ENCODE measurements at places on chromosomes 11 and 22. TPM values are rescaled to one million over a fixed set of nuclear protein-coding genes. Genes with fewer than 3 reads are reported as not detected.

- no peaks in the 10 kb centered on the region for H3K36me3 ChIP-seq
- no peak for DNase-seq
- no peak overlapping the region for H3K4me3 ChIP-seq
- no peaks in the 10 kb centered on the region for H3K27me3 ChIP-seq
- H3K27ac ChIP-seq = no peak overlapping the region
These were observed 16.8 kb downstream of the SCN4B start for GRCh38 chr11:118135796-118136165.

Gene PKNOX2
- total RNA-seq = 5.5 TPM

GRCh38 chr11:17767301-17767885 lies 32.8 kb downstream of the KCNC1 start:
- no peak overlapping the region for H3K4me3 ChIP-seq
- H3K36me3 ChIP-seq = no peaks in the 10 kb centered on the region
- no peak for DNase-seq
- no peaks in the 10 kb centered on the region for H3K4me1 ChIP-seq
- H3K27me3 ChIP-seq = no peaks in the 10 kb centered on the region

Gene CTTN
- total RNA-seq = 354 TPM

GRCh38 chr11:93498641-93499040 lies 44.5 kb downstream of the SMCO4 start:
- no peak overlapping the region for H3K4me3 ChIP-seq
- H3K36me3 ChIP-seq = no peaks in the 10 kb centered on the region
- no peak overlapping the region for H3K27ac ChIP-seq
- no peaks in the 10 kb centered on the region for H3K27me3 ChIP-seq
- no peaks in the 10 kb centered on the region for H3K4me1 ChIP-seq

GRCh38 chr11:61294717-61295595 lies at the start of gene VWCE:
TSS of gene VWCE (minus strand) at chr11:61295316. CDS start at chr11:61295037, 279 bp downstream.
- DNase-seq = peak; percentile 60
- peak within 1 kb of the TSS; percentile 66 for H3K4me3 ChIP-seq
- no peaks in the 10 kb centered on the region for H3K27me3 ChIP-seq
- peak within 1 kb of the TSS; percentile 92 for H3K27ac ChIP-seq
- no peaks in the 10 kb centered on the region for H3K36me3 ChIP-seq

Gene TYMP
- total RNA-seq = 15.4 TPM

DNA sequence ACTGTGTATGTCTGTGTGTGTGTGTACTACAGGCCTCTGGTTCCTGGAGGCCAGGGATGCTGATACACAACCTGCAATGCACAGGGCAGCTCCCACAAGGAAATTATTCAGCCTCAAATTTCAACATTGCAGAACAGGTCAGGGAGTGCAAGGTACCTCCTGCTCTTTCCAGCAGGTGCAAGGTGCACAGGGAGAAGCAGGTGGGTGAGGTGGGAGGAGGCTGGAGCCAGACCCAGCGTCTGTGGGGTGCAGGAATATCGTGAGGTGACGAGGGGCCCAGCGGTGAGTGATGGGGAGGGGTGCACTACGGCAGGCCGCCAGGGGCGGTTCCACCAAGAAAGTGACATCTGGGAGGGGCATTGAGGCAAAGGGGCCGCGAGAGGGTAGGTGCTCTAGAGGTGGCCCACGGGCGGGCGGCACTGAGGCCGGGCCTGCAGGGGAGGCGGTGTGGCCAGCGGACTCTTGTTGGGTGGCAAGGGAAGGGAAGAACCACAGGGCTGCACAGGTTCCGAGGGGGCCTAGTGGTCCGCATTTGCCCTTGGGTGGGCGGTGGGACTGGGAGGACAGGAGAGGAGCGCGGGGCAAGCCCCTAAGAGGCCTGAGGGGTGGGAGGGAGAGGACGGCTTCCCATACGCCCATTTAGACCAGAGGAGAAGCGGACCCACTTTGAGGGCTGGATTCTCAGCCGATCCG lies 21.6 kb downstream of the DGCR6L start:
- no peak overlapping the region for H3K27ac ChIP-seq
- DNase-seq = no peak
- no peaks in the 10 kb centered on the region for H3K36me3 ChIP-seq
- H3K27me3 ChIP-seq = no peaks in the 10 kb centered on the region

- H3K4me1 ChIP-seq = no peaks in the 10 kb centered on the region
- no peaks in the 10 kb centered on the region for H3K27me3 ChIP-seq
These were observed 60.9 kb downstream of the SMIM38 start for GRCh38 chr11:69216647-69217051.

Gene C2CD3
- total RNA-seq = 59.0 TPM

Gene OR51T1
- total RNA-seq = not detected

DNA sequence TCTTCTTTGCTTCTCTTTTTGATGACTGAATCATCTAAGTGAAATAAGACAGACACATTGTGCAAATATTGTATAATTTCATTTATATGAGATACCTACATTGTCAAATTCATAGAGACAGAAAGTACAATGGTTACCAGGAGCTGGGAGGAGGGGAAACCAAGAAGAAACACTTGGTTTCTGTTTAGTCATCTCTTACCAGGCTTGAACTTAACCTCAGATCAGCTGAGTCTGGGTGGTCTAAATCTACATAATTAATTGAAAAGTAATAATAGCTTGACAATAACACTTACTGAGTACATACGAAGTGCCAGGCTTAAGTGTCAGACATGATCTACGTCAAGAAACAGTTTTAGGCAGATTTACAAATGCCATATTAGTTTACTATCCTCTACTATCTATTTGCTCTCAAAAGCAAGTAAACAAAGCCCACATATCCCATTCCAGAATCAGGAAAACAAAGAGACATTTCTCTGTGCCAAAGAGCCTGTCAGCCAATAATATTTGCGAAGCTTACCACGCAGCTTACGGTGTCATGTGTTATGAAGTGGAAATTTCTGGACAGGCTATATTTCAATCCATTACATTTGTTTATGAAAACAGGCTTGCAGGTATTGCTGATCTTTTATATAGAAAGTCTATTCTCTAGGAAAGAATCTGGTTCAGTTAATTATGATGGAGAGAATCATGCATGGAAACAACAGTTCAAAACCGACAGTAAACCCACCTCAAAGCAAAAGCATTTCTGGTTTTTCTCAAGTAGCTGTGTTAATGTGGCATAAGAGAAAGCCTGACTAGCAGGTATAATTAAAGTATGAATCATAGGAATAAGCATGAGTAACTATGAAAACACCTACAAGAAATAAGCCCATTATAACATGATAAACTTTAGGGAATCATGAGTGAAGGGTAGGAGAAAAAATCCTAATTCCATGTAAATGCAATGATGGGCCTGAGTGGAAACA lies 2.7 kb upstream of the ARHGAP42 start:
- DNase-seq = no peak
- no peak overlapping the region for H3K4me3 ChIP-seq
- H3K4me1 ChIP-seq = no peaks in the 10 kb centered on the region
- no peaks in the 10 kb centered on the region for H3K27me3 ChIP-seq
- no peak overlapping the region for H3K27ac ChIP-seq

Gene APOL5
- total RNA-seq = 0.31 TPM

- H3K4me1 ChIP-seq = no peaks in the 10 kb centered on the region
- no peak overlapping the region for H3K27ac ChIP-seq
- no peaks in the 10 kb centered on the region for H3K36me3 ChIP-seq
- no peak overlapping the region for H3K4me3 ChIP-seq
These were observed 16.2 kb downstream of the PIWIL3 start for GRCh38 chr22:24758164-24758799.

GRCh38 chr11:112160091-112160848 lies 3.6 kb downstream of the IL18 start:
- no peaks in the 10 kb centered on the region for H3K36me3 ChIP-seq
- H3K27me3 ChIP-seq = no peaks in the 10 kb centered on the region

GRCh38 chr22:34950489-34950888 lies 115.5 kb upstream of the ISX start:
- H3K27ac ChIP-seq = no peak overlapping the region
- H3K4me1 ChIP-seq = no peaks in the 10 kb centered on the region
- H3K27me3 ChIP-seq = no peaks in the 10 kb centered on the region
- no peaks in the 10 kb centered on the region for H3K36me3 ChIP-seq
- H3K4me3 ChIP-seq = no peak overlapping the region

GRCh38 chr11:32034680-32035079 lies 56.2 kb upstream of the RCN1 start:
- no peaks in the 10 kb centered on the region for H3K36me3 ChIP-seq
- no peak for DNase-seq
- H3K4me1 ChIP-seq = peaks cover 3% of the 10 kb centered on the region
- H3K27ac ChIP-seq = no peak overlapping the region

DNA sequence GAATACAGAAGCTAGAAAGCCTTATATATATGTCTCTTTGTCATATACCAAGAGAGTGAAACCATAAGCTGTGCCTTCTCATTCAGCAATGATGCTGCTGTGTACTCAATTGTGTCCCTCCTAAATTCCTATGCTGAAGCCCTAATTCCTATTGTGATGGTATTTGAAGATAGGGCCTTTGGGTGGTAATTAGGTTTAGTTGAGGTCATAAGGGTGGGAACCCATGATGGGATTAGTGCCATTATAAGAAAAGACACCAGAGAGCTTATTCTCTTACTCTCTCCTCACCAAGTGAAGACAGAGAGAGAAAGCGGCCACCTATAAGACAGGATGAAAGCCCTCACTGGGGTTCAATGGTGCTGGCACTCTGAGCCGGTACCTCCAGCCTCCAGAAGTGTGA lies 1191.3 kb upstream of the TENM4 start:
- H3K36me3 ChIP-seq = no peaks in the 10 kb centered on the region
- no peak overlapping the region for H3K4me3 ChIP-seq
- H3K27ac ChIP-seq = no peak overlapping the region
- H3K4me1 ChIP-seq = no peaks in the 10 kb centered on the region

All from testis (tissue), 5 donors.